Activated B cell treated with CpG ODN at 0.5 μM for 24 hours (primary cell): ENCODE measurements at places on chromosomes 6 and 20. TPM values are rescaled to one million over a fixed set of nuclear protein-coding genes. Genes with fewer than 3 reads are reported as not detected.

Gene SMPDL3A
- total RNA-seq = 1.5 and 1.8 TPM in 2 replicates

Gene C6orf52
- total RNA-seq = 1.0 and 1.6 TPM in 2 replicates

Gene HAO1
- total RNA-seq = not detected in 2 replicates

Gene GPLD1
- 7.3 and 8.4 TPM in 2 replicates for total RNA-seq

DNA sequence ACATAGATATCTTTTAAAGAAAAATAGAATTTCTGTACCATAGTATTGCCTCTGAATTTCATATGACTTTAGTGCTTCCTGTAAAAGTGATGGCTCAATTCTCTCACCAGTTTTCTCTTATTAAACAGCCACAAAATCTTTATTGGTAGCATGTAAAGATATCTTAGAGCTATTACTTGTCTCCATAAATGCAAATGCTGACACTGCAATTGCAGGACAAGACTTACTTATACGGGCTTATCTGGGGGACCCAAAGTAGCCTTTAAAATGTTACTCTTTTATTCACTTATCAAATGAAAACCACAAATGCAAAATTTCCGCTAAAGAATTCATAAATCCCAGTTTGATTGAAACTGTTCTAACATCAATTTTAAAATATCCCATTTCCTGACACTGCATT lies 287.1 kb upstream of the SPTLC3 start:
- no peak for DNase-seq

GRCh38 chr6:118775381-118775780 lies 118.6 kb upstream of the ASF1A start:
- no peak for DNase-seq

- no peak for DNase-seq
Measured at GRCh38 chr20:13910492-13910891, 79.9 kb downstream of the SEL1L2 start.

- no peak for DNase-seq
Measured at GRCh38 chr6:155970876-155971708, 515.5 kb upstream of the NOX3 start.

DNA sequence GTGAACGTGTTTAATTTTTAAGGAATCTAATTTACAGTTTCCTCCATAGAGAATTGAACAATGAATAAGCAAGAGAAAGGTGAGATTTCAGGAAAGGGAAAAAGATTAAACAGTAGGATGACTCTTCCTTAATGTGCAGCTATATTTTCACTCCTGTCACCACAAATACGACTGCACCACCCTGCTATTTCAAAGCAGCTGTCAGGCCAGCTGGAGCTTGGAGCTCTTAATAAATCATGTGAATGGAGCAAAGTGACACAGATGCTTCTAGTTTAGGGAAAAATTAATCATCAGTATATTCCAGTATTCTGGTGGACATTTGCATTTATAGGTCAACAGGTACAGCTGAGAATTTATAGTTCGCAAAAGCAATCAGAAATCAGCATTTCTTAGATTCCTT lies 56.5 kb upstream of the PKIB start:
- DNase-seq = no peak

DNA sequence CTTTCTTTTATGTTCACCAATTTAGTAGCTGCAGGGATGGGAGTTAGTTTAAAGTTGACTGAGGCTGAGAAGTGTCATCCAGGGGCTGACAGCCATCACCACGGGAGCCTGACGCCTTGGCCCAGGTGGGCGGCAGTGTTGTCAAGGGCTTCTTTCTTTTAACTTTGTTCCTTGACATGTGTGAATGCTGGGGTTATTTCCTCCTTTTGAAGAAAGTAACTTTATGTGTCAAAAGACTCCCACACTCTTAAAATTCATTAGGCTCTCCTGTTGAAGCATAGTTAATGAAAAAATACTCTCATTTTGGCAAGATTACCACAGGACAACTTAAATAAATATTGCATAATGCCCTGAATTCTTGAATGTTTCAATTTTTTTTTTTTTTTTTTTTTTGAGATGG lies 50.0 kb downstream of the SASH1 start:
- no peak for DNase-seq

GRCh38 chr20:16444057-16444777 lies 129.0 kb downstream of the KIF16B start:
- DNase-seq = no peak

- DNase-seq = no peak
Measured at GRCh38 chr6:147279427-147279826, 75.2 kb downstream of the STXBP5 start.

GRCh38 chr6:24883618-24884017 lies 52.1 kb downstream of the RIPOR2 start:
- DNase-seq = no peak

DNA sequence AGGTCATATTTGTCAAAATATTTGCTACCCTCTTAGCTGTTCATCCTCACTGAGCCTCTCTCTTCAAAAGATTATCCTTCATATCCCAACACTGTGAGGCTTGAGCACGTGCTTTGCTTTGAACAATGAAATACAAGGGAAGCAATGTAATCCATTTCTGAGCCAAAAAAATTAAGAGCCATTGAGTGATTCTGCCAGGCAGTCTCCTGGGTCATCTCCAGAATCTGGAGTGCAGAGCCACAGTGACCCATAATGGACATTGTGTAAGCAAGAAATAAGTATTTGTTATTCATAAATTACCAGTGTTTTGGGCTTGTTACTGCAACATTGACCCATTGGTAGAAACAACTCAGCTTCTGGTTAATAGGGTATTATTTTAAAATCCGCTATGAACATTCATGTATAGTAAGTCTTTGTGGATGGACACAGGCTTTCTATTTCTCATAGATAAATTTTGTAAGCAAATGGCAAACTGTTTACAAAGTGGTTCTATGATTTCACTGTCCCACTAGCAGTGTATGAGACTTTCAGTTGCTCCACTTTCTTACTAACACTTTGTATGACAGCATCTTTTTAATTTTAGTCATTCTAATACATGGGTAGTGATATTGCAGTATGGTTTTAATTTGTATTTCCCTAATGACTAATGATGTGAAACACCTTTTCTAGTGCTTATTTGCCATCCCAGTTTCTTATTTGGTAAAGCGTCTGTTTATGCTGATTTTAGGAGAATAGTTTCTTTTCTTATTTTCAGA lies 358.2 kb downstream of the PLCB1 start:
- DNase-seq = no peak

GRCh38 chr20:62177307-62177706 lies 5.5 kb upstream of the MTG2 start:
- no peak for DNase-seq
